Astrocyte (in vitro differentiated cells and primary cell): ENCODE measurements at places on chromosomes 16 and 17. TPM values are rescaled to one million over a fixed set of nuclear protein-coding genes. Genes with fewer than 3 reads are reported as not detected.
A peak's percentile ranks its signal among the peaks of the same experiment; 100 is the strongest.

DNA sequence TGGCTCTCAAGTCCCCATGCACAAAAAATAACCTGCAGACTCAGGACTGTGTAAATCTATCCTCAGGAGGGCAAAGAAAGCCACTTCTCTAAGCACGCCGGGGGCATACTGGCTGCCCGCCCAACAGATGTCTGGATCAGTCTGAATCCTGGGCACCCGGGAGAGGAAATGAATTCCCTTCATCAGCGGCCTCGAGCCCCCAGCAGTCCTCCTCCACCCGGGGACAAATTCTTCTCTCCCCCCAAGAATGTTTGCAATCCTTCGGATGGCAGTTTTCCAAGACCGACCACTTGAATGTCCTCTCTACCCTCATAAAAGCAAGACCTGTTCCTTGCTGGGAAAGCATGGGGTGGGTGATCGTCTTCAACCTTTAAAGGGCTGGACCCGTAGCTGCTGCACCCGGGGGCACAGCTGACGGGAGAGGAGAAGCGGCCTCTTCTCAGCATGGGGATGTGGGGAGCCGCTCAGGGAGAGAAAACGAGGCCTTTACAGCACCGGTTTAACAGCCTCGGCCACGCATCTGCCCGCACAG is 9.4 kb upstream of the MAP2K3 start:
- DNase-seq = no peak

DNA sequence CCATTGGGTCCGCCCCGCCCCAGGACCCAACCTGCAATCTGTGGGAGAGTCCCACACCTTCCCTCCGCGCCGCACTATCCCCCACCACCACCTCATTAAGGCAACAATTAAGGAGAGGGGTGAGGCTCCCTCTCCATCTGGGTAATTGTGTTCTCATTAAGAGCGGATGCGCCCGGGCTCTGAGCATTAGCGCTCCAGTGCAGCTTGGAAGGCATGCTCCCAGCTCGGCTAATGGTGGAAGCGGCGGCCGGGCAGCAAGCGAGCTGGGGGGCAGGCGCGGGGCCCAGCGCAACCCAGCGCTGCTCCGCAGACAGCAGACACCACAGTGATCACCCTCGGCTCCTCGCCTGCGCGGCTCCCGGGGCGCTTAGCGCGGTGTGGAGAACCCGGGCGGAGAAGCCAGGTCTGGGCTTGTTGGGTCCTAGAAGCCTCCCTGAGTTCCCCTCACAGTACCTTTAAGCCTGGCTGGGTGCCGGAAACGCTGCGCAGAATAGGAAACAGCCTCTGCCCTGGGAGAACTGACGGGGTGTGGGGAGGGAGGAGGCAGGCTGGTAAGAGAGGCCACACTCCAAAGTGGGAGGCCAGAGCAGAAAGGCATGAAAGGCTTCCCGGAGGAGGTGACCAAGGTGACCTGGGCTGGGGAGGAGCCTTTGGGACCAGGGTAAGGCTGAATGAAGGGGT is 6.4 kb downstream of the CBLN1 start:
- no peak for DNase-seq

DNA sequence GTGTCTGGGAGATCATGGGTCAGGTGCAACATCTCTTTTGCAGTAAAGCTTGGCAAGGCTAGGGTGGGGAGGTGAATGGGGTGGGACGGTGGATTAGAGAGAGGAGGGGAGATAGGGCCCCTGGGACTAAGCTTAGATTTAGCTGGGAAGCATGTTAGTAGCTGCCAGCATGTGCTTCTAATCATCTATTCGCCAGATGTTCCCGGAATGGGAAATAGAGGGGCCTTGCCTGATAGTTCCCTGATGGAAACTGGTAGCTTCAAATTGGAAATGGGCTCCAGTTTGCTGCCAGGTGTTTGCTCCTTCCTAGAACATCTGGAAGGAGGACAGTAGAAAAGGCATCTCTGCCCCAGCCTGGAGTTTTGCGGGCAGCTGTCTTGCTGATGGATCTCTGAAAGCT is 176.1 kb downstream of the CCDC182 start:
- no peak for DNase-seq

GRCh38 chr17:40809721-40810421 is 10.1 kb upstream of the KRT28 start:
- DNase-seq = peak; percentile 66

Gene CYGB
- 20.5 and 29.2 TPM in 2 replicates for total RNA-seq

GRCh38 chr16:74868501-74868900 is 93.9 kb upstream of the FA2H start:
- peak; percentile 24 for DNase-seq

Gene SCNN1B
- total RNA-seq = not detected in 2 replicates

Gene EPX
- total RNA-seq = not detected in 2 replicates

GRCh38 chr17:64533784-64534183 is 27.0 kb downstream of the CEP95 start:
- DNase-seq = no peak

DNA sequence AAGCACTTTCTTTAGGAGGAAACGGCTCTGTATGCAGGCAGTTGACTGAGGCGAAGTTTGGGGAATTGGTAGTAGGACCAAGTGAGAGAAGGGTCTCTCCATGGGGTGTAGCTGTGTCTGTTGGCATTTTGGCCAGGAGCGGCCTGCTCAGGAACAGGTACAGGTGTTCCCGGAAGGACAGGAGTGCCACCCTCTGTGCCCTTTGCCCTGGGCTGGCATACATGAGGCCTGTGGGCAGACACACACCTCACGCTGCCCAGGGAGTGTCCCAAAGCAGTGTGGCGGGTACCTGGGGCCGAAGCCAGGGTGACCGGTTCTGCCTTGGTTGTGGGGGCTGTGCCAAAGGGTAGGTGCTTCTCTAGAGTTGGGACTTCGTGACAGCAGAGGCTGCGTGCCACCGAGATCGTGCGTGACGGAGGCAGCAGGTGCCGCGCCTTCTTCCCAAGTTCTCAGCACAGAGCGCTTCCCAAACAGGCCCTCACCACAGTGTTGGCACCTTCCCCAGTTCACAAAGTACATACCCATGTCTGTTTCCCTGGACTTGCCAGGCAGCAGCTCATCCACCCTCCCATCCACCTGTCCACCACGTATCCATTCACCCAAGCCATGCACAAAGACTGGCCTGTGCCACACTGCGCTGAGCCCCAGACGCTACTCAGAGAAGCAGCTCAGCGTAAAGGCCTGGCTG is 19.9 kb upstream of the TCF25 start:
- DNase-seq = no peak

DNA sequence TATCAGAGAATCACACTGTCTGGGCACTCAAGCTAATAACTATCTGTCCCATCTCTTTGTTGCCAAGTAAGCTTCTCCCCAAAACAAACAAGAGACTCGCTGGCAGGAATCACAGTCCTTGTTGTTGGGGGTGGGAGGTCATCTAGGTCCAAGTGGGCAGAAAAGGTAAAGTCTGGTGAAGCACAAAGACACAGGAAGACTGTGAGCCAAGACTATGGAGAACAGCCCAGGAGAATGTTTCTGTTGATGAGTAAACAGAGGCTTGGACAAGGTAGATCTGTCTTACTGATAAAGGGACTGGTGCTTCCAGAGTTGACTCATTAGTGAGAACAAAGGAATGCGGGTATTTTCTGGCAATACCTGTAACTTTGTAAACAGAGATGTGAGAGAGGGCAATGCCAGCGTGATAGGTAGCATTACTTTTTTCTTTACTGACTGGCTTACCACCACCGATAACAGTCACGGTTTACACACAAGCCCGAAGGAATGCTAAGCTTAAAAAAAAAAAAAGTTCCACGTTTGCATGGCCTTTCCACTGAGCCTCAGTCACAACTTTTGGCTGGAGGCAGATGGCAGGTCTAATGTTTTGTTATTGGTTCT is 11.5 kb upstream of the MMD start:
- DNase-seq = peak; percentile 52

Gene AOC3
- 1.1 and 1.5 TPM in 2 replicates for total RNA-seq

DNA sequence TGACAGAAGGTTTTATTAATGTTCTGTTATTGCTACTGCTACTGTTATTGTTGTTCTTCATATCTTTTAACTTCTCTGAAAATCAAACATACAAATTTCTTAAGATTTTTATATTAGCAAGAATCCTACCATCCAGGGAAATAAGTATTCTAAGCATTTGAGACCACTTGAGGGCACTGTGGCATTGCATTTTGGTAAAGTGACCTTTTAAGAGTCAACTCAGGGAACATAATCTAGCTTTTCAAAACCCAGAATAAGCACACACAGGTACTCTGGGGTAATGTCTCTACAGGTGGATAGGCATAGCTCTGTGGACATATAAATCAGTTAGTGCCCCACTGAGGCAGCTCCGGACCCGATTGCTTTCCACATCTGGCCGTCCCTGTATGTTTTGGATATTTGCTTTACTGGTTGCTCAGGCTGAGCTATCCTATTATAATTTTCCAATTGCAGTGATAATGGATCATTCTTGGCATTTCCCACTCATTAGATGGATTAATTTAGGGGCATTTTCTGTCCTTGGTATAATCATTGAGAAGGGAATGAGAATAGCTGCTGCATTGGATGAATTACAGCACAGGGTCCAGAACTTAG is 1425.1 kb upstream of the CDH8 start:
- peak; percentile 29 for DNase-seq

DNA sequence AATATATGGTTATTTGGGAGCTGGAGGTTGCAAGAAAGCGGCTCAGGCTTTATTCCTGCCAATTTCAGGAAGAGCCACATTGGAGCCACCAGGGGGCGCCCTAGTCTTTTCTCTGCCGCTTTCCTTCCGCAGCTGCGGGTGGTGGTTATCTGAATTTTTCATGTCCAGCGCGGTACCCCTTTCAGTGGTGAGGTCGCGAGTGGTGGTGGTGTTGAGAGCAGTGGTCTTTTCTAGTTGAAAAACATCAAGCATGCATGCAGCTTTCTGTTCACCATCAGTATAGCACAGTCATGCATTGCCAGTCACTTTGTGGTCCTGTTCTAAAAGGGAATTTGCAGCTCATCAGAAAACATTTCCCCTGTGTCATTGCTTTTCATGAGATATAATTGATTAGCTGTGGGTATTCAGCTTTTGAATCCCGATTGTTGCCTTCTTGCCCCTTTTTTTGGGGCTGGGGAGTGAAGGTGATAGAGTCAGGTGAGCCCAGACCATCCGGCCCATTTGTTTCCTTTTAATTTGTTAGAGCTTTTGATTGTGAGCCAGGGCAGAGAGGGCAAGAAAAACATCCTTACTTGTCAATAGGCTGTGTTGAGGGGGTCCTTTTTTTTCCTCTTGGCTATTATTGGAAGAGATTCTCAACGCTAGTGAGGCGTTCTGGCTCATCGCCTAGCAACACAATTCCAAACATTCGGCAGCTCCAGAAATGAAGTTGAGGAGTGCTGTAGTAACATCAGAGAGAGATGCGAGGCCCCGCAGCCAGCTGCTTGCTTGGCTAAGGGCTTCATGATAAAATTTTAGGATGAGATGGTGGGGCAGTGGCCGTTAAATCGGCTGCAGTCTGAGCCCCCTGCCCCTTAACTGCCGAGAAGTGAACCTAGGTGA is 119.0 kb downstream of the SNX29 start:
- DNase-seq = peak; percentile 47

Gene MARCHF10
- total RNA-seq = not detected in 2 replicates

DNA sequence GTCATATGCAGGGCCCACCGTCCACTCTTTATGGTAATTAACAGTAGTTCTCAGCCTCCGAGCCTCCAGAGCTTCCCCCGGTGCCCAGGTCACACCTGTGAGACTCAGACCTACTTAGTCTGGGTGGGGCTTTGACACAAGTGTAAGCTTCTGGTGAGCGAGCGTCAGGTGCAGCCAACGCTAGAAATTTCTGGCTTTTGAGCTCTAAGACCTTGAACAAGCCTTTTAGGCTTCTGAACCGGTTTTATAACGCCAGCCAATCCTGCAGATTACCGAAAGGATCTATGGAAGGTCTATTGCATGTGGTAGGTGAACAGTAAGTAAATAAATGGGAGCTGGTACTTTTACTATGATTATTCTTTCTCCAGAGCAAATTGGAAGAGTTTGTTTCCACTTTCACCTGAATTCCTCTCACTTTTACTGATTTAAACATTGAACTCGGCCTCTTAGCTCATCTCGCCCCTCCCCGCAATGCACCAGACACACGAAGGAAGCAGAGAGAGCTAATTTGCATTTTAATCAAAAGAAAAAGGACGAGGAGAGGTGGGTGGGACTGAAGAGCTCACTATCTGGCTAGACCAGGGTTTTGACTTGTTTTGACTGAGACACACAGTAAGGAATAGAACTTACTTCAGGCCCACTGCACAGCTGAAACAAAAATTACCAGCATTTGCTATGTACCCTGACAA is 47.1 kb downstream of the ABAT start:
- no peak for DNase-seq

GRCh38 chr16:79114759-79115158 is 485.8 kb downstream of the MAF start:
- DNase-seq = no peak

GRCh38 chr17:59838052-59838916 is 54.5 kb downstream of the TUBD1 start:
- DNase-seq = no peak

GRCh38 chr16:8179615-8180014 is 410.7 kb downstream of the TMEM114 start:
- DNase-seq = no peak

DNA sequence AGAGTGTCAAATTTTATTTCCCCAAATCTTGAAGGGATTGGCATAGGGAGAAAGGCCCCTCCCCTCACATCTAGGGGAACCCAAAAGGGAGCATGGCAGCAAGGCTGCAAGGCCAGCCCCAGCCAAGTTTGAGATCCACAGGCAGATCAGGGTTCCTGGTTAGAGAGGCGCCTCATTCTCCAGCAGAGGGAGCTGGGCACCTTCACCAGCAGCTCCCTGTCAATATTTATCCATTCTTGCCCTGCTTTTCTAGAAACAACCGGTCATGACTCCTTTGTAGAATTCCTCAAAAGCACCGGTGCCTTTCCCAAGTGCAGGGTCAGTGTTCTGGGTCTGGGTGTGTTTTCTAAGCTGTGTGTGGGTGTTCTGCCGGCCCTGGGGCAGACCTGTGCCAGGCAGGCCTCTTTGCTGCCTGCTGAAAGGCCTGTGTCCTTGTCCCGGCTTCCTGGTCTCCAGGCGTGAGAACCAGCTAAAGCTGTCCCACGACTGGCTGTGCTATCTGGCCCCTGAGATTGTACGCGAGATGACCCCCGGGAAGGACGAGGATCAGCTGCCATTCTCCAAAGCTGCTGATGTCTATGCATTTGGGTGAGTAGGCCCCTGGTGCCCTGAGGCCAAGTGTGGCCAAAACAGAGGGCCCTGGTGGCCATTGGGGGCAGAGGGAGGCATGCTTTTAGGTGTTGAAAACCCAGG is 21.2 kb upstream of the LGALS9 start:
- no peak for DNase-seq

Gene MT4
- not detected in 2 replicates for total RNA-seq

- no peak for DNase-seq
Measured at GRCh38 chr17:76570457-76570856, 15.2 kb downstream of the ST6GALNAC2 start.

GRCh38 chr16:20904507-20905081 is 4.0 kb downstream of the LYRM1 start:
- DNase-seq = peak; percentile 98

- DNase-seq = peak; percentile 36
Measured at GRCh38 chr17:32006957-32007462, at the start of gene LRRC37B. Gene LRRC37B, plus strand, starts transcription at chr17:32007383. Its CDS starts 14,010 bp downstream, at chr17:32021393.

Gene RDM1
- not detected in 2 replicates for total RNA-seq

- DNase-seq = no peak
Measured at GRCh38 chr17:17500999-17501605, 4.9 kb upstream of the RASD1 start.
